Activated CD4-positive, alpha-beta T cell treated with anti-CD3 and anti-CD28 coated beads, Interleukin-2, amount 10 ng/mL, durations not matched to agents 24 days and 14 days (primary cell): ENCODE measurements at places on chromosomes 11 and 22. TPM values are rescaled to one million over a fixed set of nuclear protein-coding genes. Genes with fewer than 3 reads are reported as not detected.

DNA sequence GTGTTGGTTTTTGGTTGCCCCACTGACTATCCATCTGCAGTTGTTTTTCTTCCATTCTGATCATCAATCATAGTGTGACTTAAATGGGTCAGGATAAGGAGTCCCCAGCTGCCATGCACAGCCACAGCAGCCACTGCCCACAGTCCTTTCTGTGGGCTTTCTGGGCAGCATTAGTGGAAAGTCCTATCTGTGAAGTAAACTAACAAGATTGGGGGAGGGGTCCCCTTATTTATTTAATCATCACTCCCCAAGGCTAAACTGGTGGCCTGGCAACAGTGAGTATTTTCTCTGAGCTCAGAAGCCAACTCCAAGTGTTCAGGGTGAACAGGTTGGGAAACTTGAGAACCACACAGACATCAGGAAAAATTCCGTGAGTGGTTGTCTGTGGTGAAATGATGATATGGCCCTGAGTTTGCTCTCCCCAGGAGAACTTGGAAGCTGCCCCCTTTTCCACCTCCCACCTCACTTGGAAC, 145.0 kb downstream of the CCDC34 start:
- DNase-seq: peak; percentile 25

- no peak for DNase-seq
Observed at GRCh38 chr11:125270711-125271110, 106.2 kb downstream of the PKNOX2 start.

DNA sequence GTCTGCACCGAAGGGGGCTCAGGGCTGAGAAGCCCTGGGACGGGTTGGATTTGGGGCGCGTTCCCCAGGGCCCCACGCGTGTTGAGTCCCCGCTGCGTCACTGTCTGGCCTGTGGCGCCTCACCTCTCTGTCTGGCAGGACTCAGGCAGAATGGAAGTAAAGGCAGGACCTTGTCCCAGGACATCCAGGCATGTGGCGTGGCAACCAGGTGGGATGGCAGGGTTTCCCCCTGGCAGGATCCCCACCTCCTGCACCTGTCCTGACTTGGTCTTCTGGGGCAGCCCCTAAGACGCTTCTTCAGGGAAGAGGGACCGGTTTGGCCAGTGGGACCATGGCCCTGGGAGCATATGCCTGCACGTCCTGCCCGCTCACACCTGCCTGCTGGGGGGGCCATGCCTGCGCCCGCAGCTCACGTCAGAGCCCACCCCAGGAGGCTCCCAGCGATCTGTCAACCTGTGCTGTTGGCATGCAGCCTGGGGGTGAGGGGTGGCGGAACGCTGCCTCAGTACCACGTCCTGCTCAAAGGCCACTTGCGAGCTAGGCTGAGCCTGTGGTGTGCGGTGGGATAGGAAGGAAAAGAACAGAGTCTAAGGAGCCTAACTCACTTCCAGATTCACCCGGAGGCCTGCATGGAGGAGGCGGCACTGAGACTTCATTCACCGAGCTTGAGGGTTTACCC, 72.7 kb downstream of the KCNQ1 start:
- DNase-seq: no peak

DNA sequence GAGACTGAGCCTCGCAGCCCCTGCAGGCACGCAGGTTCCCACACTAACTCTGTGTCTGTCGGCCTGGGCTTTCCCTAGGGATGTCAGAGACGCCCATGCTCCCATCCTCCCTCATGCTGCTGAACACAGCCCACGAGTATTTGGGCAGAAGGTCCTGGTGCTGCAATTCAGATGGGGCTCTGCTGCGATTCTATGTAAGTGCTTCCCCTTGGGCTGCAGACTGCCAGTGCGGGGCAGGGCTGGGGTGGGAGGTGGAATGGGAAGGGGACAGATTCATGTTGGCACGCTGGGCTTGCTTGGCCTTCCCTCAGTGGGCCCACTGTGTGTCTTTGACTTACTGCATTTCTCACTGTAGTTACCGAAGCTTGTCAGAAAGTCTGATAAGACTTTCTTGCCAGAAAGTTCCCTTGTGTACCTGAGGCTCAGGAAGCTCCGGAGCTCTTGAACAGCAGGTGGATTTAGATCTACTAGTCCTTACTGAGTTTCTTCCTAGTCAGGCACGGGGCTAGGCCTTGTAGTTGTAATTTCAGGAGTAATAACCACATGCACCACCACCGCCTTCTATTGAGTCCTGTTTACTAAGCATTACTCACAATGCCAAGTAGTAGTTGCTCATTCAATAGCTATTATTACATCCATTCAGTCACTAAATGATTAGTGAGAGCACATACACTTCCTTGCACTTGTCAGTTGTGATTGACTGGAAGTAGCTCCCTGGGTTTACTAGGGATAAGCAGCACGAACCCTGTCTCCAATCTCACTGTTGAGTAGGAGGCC, 65.2 kb downstream of the CABIN1 start:
- DNase-seq: no peak

GRCh38 chr11:773425-773824, 3.9 kb downstream of the GATD1 start:
- no peak for DNase-seq

DNA sequence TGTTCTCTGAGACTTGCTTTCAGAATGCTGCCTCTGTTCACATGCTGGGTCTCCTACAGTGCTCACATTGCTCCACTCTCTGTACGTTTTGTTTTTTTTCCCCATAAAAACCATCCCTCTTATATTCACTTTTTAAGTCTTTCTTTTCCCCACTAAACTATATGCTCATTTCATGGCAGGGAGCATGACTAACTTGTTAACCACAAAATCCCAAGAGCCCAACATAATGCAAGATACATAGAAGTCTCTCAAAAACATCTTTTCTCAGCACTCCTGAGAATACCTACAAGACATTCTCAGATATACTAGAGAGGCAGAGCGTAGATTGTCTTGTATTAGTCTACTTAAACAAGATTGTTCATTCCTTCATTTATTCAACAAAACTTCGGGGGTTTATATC, 73.3 kb downstream of the FAM76B start:
- no peak for DNase-seq

DNA sequence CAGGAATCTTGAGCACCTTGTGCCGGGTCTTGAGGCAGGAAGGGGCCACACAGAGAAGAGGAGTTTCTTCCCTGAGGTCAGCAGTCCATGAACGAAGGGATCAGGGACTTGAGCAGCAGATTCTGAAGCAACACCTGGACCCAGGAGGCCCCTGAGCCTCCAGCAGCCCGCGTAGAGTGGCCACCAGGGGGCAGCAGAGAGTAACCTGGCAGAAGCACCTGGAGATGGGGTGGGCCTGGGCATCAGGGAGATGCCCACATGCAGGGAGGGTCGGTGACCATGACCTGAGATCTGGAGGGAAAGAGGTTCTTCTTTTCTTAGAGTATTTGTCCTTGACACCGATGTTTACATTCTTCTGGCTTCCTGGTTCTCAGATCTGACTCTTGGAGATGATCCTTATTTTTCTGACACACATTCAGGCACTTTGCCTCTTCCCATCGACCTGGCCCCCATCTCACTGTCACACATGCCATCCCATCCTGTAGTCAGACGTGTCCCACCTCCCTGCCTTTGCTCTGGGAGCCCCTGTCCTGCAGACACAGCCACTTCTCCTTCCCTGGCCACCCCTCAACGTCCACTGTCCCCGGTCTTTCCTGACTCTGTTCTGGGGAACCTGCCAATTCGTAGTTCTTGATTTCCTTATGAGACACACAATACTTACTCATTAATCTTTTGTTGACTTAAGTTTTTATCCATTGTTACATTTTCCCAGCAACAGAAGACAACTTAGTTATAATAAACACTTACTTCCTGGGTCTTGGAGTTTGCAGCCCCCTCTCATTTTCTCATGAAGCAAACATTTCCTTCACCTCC, 66.5 kb downstream of the GGTLC2 start:
- peak; percentile 91 for DNase-seq

GRCh38 chr11:134508219-134508990, 96.4 kb upstream of the B3GAT1 start:
- DNase-seq: no peak

GRCh38 chr22:29369460-29369859, 18.9 kb downstream of the AP1B1 start:
- no peak for DNase-seq

GRCh38 chr11:71101606-71102005, 150.8 kb downstream of the SHANK2 start:
- no peak for DNase-seq

DNA sequence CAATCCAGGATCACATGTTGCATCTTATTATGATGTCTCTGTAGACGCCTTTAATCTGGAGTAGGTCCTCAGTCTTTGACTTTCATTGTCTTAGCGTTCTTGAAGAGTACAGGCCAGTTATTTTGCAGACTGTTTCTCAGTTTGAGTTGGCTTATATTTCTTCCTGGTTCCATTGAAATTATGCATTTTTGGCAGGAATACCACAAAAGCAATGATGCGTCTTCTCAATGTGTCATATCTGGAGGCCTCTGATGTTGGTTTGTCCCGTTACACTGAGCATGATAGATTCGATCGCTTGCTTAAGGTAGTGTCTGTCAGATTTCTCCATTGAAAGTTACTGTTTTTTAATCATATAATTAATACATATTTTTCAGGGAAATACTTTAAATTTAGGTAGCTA, 30.6 kb downstream of the TECTA start:
- DNase-seq: no peak

DNA sequence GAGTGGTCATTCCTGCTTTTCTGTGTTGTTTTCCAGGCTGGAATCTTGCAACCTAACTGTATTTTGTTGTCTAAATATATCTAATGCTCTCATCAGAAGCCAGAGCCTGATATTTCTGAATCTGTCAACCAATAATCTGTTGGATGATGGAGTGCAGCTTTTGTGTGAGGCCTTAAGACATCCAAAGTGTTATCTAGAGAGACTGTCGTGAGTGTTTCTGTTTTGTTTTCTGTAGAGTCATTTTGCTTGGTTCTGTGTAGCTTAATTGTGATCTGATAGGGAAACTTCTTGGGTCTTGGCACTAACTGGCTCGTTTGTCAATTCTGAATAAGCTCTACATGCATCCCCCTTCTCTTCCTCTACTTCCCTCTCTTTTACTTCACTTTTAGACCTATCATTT, 31.2 kb upstream of the RBMXL2 start:
- DNase-seq: no peak

- DNase-seq: no peak
Observed at GRCh38 chr22:32729412-32729811, 72.1 kb upstream of the TIMP3 start.

DNA sequence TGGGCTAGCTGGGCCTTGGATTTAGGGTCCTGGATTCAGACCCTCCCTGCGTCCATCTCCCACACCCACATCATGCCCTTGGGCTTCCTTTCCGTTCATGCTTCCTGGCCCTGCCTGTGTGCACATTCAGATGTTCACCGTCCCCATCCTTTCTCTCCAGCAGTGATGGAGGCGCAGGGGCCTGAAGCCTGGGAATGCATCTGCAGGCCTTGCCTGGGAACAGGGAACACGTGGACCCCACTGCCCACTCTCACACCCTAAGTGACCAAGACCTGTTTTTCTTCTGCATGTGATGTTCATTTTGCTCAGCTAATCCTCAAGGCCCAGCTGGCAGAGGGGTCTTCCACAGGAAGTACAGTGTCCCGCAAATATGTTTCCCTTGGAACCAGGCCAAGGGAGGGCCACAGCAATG, 91.6 kb upstream of the PARVA start:
- DNase-seq: peak; percentile 41

DNA sequence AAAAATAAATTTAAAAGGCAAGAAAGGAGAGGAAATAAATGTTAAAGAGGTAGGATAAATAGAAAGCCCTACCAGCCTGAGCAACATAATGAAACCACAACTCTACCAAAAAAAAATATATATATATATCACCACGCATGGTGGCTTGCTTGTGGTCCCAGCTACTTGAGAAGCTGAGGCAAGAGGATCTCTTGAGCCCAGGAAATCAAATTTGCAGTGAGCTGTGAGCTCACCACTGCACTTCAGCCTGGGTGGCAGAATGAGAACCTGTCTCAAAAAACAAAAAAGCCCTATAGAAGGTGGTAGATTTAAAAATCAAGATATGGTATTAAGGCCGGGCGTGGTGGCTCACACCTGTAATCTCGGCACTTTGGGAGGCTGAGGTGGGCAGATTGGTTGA, 10.5 kb downstream of the NUCB2 start:
- DNase-seq: peak; percentile 57

GRCh38 chr11:132032555-132032954, 662.1 kb downstream of the NTM start:
- DNase-seq: no peak

GRCh38 chr22:45446216-45446615, 32.7 kb downstream of the RIBC2 start:
- DNase-seq: no peak

GRCh38 chr11:120012245-120012644, 125.7 kb downstream of the TRIM29 start:
- DNase-seq: no peak

DNA sequence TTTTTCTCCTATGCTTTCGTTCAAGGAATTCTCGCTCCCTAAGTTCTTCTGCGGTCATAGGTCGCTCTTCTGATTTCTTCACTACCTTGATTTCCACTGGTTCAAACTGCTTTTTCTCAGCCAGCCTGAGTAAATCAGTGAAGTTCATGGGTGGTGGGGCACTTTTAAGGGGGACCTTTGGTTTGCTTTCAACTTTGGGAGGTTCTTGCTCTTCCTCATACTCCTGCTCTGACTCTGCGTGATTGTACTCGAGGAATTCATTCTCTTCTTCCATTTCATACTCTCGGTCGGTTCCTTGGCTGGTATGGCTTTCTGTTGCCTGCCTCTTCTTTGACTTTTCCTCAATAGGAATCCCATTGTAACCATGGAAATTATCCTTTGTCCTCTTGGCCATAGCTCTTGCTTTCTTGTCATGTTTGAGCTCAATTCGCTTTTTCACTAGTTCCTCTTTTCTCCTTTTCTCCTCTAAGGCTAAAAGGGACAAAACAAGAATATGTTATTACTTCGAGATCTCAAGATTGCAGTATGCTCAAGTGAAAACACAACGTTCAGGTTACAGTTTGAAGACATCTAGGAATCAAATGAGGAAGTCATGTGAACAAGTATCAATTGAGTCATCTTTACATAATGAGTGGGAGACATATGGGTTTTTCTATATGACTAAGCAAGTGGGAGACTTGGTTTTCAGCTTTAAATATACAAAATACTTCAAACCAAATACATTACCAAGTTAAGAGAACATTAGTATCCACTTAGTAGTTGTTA, 16.2 kb downstream of the MISFA start:
- DNase-seq: no peak

- DNase-seq: no peak
Observed at GRCh38 chr22:43425976-43426785, 14.4 kb downstream of the MPPED1 start.

Gene OR5A2
- total RNA-seq: not detected in 2 replicates

Gene PISD
- 44.9 and 52.1 TPM in 2 replicates for total RNA-seq

Gene RIMBP3B
- total RNA-seq: 0.26 TPM in 1 of 2 replicates, not detected in the other

Gene MPPED2
- not detected in 2 replicates for total RNA-seq

Gene OR5AR1
- not detected in 2 replicates for total RNA-seq

Gene KCNJ11
- 0.85 and 1.1 TPM in 2 replicates for total RNA-seq

Gene ACTN3
- total RNA-seq: 0.07 TPM in 2 replicates

Gene CD6
- 416 and 421 TPM in 2 replicates for total RNA-seq

Gene CCDC157
- 2.9 and 3.2 TPM in 2 replicates for total RNA-seq
